ENCODE measurements at places on chromosomes 4 and X.

GRCh38 chr4:145218251-145218650 is 37.9 kb upstream of the OTUD4 start:
- no peak for DNase-seq

DNA sequence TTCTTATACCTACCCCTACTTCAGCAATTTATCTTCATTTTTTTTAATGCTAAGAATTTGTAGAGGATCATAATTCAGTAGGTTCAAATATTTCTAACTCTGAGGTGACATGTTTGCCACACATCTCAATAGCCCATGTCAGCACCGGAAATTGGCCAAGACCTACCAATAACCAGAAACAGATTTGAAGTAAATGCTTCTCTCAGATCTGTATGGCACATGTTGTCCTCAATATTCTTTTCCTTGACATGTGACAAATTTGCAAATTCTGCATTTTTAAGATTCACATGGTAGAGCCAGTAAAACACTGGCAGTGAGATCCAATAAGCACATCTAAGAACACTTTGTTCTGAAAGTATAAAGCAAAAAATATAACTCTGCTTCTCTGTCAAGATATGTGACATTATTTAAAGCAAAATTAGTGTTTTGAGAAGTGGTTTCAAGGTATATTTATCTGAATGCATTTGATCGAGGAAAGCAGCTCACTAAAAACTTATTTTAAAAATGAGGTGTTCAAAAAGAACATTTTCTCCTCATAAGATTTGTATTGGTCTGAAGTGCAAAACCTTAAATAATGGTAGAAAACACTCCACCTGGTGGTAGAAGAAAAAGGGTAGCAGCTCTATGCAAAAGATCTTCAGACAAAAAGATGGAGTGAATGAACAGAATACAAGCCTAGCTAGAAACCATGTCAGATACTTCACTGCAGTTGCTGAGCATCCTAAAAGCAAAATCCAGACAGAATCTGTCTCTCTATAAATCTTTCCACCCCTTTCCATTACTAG is 513.8 kb upstream of the FAM241A start:
- no peak for DNase-seq

DNA sequence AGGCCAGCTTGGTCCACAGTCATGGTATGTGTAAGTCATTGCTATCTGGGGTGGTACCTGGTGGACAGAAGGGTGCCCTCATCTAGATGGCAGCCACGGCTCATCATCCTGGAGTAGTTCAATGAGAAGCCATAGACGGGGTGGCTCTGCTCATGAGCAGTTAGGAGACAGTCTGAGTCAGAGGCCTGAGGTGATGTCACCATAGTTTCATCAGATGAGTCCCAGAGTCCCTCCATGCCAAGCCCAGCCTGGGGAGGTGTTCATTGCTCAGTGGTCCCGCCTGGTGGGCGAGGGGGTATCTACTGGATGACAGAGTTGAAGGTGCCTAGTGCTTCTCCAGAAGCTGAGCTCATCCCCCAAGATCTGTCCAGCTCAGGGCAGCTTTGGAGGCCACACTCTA is 49.8 kb downstream of the DLG3 start:
- DNase-seq: no peak

DNA sequence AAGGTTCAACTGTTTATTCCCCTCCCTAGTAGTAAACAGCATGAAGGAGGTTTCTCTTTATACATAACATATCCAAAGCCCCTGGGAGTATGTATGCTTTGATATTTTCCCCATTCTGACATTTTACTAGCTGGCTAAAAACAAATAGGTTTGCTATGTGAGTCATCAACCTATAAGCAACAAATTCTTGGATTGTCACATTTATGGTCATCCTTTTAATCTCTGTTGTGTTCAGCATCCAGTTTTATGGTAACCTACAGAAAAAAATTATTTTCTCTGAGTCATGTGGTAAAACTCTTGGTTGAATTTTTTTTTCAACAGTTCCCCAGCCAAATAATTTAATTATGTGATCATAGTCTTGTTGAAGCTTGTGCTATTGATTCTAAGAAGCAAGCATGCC is 734.1 kb downstream of the ADGRL3 start:
- DNase-seq: no peak

GRCh38 chrX:124960454-124960853 is 359.2 kb upstream of the TEX13C start:
- no peak for DNase-seq
